Cardiac fibroblast (primary cell): ENCODE measurements at places on chromosomes 3 and 15.

DNA sequence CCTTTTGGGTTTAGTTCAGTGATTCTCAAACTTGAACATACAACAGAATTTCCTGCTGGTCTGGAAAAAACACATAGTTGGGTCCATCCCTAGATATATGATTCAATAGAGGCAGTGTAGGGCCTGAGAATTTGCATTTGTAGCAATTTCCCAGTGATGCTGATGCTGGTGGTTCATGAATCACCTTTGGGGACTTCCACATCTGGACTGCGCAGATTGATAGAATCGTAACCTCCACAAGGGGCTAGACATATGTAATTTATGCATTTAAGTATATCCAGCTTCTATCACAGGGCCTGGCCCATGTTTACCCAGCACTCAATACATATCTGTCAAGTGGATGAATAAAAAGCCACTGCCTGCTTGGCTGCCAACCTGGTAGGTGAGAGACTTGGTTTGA lies 33.8 kb upstream of the SUCLG2 start:
- DNase-seq: no peak

- peak; percentile 70 for DNase-seq
Measured at GRCh38 chr3:27596334-27596841, 112.2 kb upstream of the SLC4A7 start.

GRCh38 chr3:60588806-60589205 lies 662.4 kb downstream of the FHIT start:
- DNase-seq: no peak

GRCh38 chr15:56325186-56325585 lies 40.0 kb upstream of the TEX9 start:
- peak; percentile 85 for DNase-seq

DNA sequence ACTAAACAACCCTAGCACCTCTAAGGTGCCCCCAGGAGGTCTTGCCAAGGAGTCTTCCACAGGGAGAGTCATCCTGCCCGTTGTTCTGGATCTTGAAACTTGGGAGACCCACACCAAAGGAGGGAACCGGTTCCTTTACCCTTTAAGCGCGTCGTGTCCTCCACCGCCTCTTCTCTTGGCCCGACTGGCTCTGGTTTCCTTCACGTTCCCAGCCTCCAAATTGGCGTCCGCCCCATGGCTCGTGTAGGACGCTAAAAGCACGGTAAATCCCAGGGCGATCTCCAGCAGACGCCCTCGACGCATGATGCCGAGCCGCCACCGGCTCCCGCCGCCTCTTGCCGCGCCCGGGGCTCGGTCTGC lies 1.1 kb downstream of the FBN1 start:
- DNase-seq: peak; percentile 63

DNA sequence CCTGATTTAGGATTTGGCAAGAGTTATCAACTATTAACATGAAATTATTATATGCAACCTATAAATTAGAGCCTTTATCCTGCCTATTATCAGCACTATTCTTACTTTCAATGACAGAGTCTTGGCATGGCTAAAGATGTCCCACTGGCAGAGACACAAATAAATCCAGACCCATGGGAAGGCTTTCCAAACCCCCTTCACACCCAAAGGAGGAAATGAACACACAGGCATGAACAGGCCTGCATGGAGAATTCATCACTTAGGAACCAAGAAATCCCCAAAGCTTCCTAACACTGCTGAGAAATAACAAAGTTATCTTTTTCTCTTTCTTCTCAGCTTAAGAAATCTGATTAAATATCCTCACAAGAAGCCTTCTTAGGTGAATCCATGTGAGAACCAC lies 213.9 kb downstream of the OCA2 start:
- DNase-seq: no peak

- DNase-seq: no peak
Measured at GRCh38 chr15:41180206-41180789, 50.3 kb downstream of the EXD1 start.

DNA sequence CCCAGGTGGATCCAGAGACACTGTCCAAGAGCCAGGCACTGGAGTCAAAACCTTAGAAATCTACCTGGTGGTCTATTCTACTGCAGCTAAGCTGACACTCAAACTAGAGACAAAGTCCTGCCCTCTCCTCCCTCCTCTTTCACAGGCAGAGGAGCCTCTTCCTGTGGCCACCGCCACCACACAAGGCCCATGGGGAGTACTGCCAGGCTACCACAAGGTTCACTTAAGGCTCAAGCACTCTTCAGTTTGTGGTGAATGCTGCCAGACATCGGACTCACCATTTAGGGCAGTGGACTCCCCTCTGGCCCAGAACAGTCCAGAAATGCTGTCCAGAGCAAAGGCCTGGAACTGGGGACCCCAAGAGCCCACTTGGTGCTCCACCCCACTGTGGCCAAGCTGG lies 160.9 kb downstream of the ADAMTS17 start:
- DNase-seq: no peak

DNA sequence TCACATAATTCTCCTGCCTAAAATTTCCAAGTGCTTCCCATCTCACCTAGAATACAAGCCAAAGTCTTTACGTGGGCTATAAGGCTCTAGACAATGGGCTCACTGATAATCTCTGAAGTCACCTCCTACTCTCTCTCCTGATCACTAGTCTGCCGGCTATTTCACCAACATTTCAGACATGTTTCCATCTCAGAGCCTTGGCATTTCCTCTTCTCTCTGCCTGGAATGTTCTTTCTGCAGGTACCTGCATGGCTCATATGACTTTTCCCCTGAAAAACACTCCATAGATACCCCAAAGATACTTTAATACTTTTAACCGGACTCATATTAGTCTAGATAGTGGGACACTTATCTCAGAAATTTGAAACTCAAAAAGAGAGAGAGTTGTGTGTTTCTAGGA lies 32.7 kb downstream of the CD200 start:
- no peak for DNase-seq

DNA sequence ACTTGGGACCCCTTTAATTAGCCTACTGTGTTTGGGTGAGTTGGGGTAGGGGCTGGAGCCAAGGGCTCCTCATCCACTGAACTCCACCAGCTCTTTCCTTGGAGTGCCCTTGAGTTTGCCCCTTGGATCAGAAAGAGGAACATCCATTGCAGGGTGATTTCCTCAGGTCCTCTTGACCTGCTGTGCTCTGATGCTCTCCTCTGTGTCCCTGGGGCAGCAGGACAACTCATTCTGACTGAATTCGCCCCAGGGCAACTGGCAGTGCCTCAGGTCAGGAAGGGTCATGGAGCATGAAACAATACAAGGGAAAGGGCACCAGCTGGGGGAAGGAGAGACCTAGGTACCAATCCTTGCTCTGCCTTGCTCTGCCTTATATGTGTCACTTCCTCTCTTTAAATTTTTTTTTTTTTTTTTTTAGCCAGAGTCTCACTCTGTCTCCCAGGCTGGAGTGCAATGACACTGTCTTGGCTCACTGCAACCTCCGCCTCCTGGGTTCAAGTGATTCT lies 47.8 kb downstream of the BSN start:
- DNase-seq: no peak

DNA sequence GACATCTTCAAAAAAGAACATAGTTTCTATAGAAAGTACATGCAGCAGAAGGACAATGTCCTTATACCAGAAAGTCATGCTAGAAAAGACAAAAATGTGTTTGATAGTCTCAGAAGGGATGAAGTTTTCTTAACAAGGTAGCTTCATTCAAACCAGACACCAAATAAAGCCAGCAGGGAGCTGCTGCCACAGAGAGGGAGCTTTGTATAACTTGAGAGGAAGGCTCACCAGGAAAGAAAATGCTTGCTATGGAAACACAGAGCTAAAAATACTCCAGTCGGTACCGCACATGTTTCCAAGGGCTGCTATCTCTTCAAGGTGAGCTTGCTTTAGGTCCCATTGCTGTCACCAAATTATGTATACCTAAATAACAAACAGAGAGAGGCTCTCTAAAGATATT lies 1074.8 kb upstream of the ALCAM start:
- DNase-seq: no peak

- DNase-seq: no peak
Measured at GRCh38 chr3:6022621-6023020, 835.1 kb downstream of the EDEM1 start.

DNA sequence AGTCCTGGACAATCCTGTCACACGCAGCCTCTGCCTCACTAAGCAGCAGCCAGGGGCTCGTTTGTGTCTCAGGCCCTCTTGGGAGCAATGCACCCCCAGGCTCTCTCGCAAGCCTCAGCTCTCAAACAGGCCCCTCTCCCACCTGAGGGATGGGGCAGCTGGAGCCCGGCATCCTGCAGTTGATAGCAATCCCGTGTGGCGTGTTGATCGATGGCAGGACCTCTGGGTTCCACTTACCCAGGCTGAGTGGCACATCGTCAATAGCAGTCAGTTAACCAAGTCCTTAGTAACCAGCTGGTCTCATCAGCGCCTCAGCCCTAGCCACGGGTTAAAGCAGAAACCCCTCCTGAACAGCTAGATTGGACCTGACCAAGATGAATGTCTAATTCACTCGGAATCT lies 36.5 kb upstream of the PLXNA1 start:
- no peak for DNase-seq

GRCh38 chr3:175941352-175941751 lies 1082.2 kb downstream of the NAALADL2 start:
- DNase-seq: peak; percentile 21

GRCh38 chr15:75431682-75432081 lies 19.8 kb downstream of the SIN3A start:
- peak; percentile 11 for DNase-seq

GRCh38 chr3:48546203-48546829 lies 10.3 kb downstream of the PFKFB4 start:
- no peak for DNase-seq

DNA sequence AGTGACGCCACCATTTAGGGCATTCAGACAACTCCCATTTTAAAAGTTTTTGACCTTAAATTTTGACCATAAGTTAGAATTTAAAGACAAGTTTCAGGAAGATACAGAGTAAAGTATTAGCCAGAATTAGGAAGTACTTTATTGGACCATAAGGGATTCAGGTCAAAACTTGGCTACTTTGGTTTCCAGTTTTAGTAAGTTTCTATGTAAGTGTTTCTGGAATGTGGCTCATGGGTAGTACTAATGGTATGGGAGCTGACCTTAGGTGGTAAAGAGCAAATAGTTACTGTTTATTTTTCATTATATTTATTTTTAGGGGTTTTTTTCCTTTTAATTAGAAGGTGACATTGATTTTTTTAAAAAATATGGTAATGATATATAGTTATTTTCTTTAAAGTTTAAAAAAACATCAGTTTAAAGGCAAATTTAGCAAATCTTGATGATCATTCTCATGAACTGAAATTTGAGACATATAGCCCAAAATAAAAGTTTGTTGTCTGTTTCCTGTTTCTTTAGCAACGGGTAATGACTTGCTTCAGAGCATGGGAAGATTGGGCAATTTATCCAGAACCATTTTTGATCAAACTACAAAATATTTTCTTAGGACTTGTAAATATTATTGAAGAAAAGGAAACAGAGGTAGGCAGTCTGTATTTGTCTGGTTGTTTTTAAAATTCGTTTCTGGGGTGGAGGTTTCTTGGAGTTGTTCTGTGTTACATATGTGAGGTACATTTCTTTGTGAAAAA lies 34.3 kb downstream of the U2SURP start:
- DNase-seq: peak; percentile 72

- DNase-seq: no peak
Measured at GRCh38 chr3:54949491-54950044, 21.7 kb upstream of the LRTM1 start.

DNA sequence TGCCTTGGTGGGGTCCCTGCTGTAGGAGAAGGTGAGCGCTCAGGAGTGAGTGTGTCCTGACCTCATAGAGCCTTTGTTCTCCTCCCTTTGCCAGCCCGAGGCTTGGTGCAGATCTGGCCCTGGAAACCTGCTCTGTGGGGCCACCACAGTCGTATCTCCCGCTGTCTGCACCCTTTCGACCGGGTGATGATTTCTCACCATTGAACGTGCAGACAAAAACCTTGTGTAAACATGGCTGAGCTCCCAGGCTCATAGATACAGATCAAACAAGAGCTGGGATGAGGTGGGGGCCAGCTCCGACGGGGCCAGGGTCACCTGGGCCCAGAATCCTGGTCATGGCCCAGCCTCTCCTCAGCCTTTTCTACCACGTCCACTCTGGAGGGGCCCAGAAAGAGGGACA lies 34.6 kb upstream of the ESYT3 start:
- no peak for DNase-seq

- DNase-seq: no peak
Measured at GRCh38 chr3:48894516-48894915, 4.2 kb downstream of the SLC25A20 start.
